ENCODE measurements at places on chromosomes 2 and 18. TPM values are rescaled to one million over a fixed set of nuclear protein-coding genes. Genes with fewer than 3 reads are reported as not detected.

Gene PECR
- 4.0 TPM for total RNA-seq

Gene IL37
- not detected for total RNA-seq

Gene FEV
- total RNA-seq, result not detected

Gene KCNF1
- 0.09 TPM for total RNA-seq

Gene LONRF2
- total RNA-seq, result under 0.01 TPM

Gene RAD51AP2
- not detected for total RNA-seq

Gene CIB4
- total RNA-seq, result not detected

Gene LYPD1
- total RNA-seq, result 104 TPM

Gene GKN2
- not detected for total RNA-seq

Gene HYCC2
- total RNA-seq, result 10.4 TPM

Gene FAM237A
- not detected for total RNA-seq

Gene COQ10B
- 22.6 TPM for total RNA-seq

Gene ESCO1
- total RNA-seq, result 9.6 TPM

Gene AQP12B
- total RNA-seq, result not detected
